Activated CD4-positive, alpha-beta T cell treated with anti-CD3 and anti-CD28 coated beads, Interleukin-2, amount 10 ng/mL, durations not matched to agents 7 days and 5 days (primary cell): ENCODE measurements at places on chromosomes 11 and 22.
A peak's percentile ranks its signal among the peaks of the same experiment; 100 is the strongest.

DNA sequence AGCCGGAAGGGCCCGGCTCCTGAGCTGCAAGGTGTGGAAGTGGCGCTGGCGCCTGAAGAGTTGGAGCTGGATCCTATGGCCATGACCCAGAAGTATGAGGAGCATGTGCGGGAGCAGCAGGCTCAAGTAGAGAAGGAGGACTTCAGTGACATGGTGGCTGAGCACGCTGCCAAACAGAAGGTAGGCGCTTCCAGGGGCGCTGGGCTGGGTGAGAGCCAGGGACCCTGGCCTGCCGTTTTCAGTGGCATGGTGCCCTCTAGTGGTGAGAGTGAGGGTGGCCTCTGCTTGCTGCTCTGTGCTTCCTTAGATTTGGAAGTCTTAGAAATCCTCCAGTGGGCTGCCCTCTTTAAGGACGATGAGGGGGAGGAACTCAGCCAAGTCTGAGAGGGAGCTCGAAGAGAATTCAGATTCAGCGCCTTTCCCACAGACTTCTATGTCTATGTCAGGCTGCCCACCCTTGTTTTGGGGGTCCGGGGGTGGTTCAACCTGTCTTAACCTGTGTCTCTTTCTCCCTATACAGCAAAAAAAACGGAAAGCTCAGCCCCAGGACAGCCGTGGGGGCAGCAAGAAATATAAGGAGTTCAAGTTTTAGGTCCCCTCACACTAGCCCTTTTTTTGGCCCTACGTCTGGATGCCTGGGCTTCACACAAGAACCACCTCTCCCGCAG is 1.8 kb upstream of the PACS1 start:
- peak; percentile 84 for DNase-seq

DNA sequence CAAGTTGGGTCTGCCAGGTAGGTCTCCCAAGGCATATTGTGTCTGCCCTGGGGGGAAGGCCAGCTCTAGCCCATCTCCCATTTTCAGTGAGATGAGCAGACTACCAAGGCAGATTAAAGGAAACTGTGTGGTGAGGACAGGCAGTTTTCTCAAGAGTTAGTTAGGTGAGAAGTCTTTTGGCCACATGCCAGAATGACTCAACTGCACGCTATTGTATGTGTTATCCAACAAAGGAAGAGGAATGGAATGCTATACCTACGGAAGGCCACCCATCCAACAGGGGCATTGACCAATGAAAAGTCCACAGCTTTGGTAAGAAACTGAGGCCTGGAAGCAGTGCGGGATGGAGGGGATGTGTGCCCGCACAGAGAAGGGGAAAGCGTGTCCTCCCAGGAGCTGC is 941.7 kb downstream of the NTM start:
- no peak for DNase-seq

- no peak for DNase-seq
These were observed 199.9 kb downstream of the IGLL1 start for GRCh38 chr22:23380230-23380573.

DNA sequence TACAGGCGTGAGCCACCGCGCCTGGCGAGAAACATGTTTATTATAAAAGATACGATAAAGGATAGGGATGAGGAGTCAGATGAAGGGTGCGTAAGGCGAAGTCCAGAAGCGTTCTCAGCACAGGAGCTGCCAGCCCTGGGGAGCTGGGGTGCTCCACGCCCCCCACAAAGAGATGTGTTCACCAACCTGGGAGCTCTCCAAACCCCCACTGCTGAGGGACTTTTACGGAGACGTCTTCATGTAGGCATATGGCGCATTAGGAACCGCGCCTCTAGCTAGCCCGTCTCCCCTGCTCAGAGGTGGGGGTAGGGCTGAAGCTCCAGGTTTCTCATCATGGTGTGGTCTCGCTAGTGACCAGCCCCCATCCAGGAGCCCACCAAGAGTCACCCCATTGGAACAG is 8.4 kb upstream of the ZBED4 start:
- DNase-seq: no peak

GRCh38 chr22:17213976-17214375 is 5.3 kb downstream of the ADA2 start:
- peak; percentile 49 for DNase-seq

- no peak for DNase-seq
These were observed 1.5 kb downstream of the INCENP start for GRCh38 chr11:62125316-62125715.

DNA sequence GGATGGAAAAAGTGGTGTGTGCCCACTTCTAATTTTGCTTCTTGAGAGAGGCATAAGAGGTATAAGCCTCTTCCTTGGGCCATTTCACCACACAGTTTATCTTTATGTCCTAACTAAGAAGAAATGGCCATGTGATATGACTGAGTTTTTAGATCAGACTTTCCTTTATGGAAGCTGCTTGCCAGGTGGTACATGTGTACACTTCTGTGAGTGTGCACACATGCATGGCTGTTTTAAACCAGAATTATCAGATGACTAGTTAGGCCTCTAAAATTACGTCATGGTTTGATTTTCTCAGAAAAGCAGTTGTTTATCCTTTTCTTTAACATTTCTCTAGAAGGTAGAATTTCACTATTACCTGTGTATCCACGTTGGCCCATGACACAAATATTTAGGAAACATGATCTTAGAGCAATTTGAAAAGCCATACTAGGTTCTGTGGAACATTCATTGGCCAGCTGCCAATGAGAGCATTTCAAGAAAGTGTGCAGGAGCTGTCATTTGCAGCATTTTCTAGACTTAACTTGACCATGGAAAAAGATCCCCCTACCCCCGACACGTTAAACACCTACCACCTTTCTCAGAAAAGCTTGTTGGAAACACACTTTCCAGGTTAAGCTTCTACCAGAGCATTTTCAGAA is 109.2 kb upstream of the GAL start:
- DNase-seq: no peak

DNA sequence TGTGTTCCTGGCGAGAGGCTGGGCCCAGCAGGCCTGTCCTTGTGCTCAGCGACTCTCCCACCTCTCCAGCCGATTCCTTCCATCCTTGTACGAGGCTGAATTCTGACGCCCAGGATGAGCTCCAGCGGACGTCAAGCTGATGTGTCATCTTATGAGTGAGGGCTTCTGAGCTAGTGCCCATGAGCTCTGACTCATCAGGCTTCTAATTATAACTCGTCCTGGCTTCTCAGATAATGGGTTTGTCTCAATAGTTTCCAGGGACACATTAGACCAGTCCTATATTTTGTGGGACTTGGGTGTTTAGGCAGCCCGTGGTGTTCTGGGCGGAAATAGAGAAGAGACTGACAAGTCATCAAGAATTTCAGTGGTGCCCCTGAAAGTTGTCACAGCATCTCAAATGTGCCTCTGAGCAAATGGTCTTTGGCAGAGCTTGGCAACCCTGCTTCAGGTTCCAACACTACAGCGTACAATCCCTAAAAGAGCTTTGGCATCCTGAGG is 108.2 kb upstream of the CD44 start:
- no peak for DNase-seq

- DNase-seq: peak; percentile 37
These were observed 1.1 kb downstream of the FXYD2 start for GRCh38 chr11:117823294-117823945.

DNA sequence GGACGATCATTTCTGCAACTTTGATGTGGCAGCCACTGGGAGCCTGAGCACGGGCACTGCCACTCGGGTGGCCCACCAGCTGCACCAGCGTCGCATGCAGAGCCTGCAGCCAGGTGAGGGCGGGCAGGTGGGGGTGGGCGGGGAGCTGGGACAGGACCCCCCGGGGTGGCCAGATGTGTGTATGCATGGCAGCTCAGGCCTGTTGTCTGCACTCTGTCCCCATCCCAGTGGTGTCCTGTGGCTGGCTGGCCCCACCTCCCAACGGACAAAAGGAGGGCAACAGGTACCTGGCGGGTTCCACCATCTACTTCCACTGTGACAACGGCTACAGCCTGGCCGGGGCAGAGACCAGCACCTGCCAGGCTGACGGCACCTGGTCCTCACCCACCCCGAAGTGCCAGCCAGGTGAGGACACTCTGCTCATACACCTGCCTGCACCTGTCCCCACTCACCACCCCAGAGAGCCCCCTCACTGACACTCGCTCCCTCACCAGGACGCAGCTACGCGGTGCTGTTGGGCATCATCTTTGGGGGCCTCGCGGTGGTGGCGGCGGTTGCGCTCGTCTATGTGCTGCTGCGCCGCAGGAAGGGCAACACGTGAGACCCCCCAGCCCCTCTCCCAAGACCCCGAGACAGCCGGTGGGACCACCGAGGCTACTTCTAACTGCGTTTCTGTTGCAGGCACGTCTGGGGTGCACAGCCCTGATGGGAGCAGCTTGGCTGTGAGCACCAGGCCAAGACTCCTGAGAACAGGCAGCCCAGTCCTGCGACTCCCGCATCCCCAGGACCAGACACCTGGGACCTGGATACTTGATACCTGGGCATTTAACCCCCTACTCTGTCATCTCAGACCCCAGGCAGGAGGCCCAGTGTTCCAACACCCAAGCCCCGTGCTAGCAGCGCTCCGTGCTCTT is 6.7 kb downstream of the SUSD2 start:
- DNase-seq: no peak

GRCh38 chr22:36562261-36562835 is 33.4 kb upstream of the EIF3D start:
- DNase-seq: no peak

DNA sequence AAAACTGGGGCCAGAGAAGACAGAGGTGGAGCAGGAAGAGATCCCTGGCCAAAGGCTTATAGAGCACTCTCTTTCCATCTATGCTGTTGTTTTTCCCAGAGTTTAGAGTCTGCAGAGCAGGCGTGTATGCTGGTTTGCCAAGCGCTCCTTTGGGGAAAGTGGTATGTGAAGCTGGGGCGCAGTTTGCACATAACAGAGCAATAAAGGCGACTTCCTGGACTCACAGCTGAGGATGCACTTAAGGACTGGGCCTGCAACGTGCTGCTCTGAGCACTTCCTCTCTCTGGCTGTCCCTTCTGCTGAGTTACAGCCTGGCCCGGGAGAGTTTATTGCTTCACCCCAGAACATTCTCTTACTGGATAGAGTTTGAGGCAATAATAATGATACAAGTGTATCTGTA is 41.7 kb downstream of the THAP12 start:
- no peak for DNase-seq

GRCh38 chr22:22058633-22059290 is 76.2 kb upstream of the TOP3B start:
- no peak for DNase-seq

DNA sequence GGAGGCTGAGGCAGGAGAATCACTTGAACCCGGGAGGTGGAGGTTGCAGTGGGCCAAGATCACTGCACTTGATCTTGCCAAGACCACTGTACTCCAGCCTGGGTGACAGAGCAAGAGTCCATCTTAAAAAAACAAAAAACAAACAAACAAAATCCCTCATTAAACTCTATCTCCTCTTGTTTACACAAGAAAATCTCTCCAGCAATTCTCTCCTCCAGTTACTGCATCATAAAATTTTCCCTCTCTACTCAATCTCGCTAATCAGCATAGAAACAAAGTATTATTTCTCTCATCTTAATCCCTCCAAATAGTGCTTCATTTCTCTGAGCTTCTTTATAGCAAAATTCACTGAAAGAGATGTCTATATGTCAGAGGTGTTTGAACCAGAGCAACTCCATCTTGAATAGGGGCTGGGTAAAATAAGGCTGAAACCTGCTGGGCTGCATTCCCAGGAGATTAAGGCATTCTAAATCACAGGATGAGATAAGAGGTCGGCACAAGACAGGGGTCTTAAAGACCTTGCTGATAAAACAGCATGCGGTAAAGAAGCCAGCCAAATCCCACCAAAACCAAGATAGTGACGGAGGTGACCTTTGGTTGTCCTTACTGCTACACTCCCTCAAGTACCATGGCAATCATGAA is 19.8 kb downstream of the MTMR2 start:
- DNase-seq: no peak

GRCh38 chr22:35792506-35792905 is 74.8 kb downstream of the APOL5 start:
- DNase-seq: no peak

- DNase-seq: no peak
These were observed 39.6 kb downstream of the QSER1 start for GRCh38 chr11:32932196-32932595.

DNA sequence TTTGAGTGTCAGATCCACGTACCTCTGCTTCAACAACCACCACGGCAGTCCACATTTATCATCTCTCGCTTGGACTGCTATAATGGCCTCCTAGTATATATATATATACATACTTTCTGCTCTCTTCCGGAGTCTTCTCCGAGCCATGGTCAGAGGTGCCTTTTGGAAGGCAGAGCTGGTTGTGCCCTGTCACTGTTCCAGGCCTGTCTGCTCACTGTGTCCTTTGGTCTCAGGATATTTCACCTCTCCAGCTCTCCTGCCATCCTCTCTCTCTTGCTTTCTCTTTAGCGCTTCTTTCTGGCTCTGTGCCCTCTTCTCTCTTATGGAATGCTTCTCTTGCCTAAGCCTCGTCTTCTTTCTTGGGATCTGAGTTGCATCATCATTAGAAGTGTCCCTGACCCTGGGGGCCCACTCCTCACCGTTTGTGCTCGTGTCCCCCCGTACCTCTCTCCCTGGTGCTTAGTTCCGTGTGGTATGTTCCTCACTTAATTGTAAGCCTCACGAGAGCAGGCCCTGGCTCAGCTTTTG is 86.1 kb upstream of the RASSF10 start:
- DNase-seq: no peak

- DNase-seq: no peak
These were observed 8.3 kb downstream of the PLXNB2 start for GRCh38 chr22:50298937-50299784.

DNA sequence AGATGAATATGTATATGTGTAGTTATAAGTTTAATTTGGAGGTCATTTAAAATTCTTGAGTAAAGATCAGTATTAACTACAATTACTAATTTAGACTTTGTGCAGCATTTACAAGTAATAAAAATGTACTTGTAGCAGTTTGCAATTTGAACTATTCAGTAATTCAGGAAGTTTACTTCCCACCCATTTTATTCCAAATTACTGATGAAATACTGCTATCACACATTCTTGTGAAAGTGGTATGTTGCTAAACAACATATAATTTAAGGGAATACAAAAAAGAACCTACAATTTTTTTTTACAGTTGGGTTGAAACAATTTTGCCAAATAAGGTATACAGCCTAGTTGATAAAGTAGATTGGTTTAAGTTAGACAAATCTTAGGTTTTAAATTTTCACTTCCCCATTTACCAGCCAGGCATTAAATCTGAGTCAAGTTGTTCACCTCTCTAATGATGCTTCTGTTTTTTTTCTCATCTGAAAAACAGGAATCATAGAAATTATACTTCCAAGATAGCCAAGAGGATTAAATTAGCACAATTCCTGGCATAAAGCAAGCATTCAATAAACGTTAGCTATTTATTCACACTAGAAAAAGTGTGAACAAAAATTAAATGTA is 45.3 kb downstream of the ZBTB44 start:
- DNase-seq: no peak

- DNase-seq: no peak
These were observed 21.9 kb upstream of the PANX1 start for GRCh38 chr11:94106716-94107115.

- DNase-seq: no peak
These were observed 54.4 kb upstream of the INCENP start for GRCh38 chr11:62069374-62069773.

- peak; percentile 66 for DNase-seq
These were observed 2.7 kb downstream of the RBM14 start for GRCh38 chr11:66619080-66619554.

GRCh38 chr11:6717426-6717825 is 34.3 kb upstream of the MRPL17 start:
- no peak for DNase-seq
